NAMALWA (cell line): ENCODE measurements at places on chromosomes 6 and 20.
A peak's percentile ranks its signal among the peaks of the same experiment; 100 is the strongest.

GRCh38 chr6:128821116-128821515 lies 61.8 kb upstream of the LAMA2 start:
- DNase-seq = no peak

DNA sequence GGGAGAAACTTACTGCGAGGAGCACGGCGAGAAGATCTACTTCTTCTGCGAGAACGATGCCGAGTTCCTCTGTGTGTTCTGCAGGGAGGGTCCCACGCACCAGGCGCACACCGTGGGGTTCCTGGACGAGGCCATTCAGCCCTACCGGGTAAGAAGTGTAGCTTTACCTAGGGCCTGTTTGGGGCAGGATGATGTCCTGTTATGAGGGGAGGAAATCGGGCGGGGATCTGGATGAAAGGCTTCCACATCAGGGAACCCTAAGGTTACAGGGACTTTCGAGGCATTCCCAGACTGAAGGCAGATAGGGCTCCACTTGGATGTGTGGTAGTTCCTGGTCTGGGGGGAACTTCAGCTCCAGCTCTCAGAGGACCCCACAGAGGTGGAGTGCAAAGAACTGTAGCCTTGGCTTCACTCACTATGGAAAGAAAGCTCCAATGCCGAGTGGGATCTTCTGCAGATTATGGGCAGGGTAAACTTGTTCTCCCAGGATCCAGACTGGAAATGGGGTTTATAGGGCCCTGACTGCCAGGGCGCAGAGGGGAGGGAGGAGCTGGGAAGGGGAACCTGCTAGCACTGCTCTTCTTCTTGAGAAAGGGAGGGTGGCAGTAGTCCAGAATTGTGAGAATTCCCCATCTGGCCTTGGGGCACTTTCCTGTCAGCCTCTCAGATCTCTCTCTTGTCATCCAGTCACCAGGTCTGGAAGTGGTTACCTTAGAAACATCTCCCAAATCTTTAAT lies 740 bp downstream of the TRIM15 start:
- no peak for DNase-seq

DNA sequence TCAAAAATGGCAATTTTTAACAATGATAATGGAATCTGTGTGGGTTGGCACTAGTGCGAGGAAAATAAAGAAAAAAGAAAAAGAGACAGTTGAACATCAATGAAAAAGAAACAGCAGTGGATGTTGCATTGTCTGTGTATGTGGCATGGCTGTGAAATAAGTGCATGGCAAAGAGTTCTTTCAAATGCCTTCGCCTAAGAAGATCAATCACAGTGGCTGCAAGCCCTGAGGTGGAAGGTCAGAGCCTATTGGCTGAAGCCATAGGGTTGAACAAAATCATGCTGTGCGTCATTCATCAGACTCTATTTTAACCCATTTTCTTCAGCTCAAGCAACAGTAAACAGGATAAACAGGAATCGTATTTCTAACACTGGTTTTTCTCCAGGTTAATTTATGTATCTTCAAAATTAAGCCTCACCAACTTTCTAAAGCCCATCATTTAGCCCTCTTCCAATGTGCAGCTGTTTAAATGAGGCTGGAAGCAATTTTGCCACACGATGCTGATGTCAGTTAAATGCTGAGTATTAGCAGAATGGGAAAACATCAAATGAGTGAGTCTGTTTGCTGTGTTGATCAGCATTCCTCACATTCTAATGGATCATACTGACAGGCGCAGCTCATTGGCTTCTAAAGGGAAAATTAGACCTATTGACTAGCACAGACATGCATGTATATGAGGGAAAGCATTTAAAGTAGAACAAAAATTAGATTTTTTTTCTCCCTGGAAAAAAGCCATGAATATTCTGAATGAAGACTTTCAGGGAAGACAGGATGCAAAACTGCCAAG lies 955.9 kb upstream of the EYS start:
- DNase-seq = no peak

DNA sequence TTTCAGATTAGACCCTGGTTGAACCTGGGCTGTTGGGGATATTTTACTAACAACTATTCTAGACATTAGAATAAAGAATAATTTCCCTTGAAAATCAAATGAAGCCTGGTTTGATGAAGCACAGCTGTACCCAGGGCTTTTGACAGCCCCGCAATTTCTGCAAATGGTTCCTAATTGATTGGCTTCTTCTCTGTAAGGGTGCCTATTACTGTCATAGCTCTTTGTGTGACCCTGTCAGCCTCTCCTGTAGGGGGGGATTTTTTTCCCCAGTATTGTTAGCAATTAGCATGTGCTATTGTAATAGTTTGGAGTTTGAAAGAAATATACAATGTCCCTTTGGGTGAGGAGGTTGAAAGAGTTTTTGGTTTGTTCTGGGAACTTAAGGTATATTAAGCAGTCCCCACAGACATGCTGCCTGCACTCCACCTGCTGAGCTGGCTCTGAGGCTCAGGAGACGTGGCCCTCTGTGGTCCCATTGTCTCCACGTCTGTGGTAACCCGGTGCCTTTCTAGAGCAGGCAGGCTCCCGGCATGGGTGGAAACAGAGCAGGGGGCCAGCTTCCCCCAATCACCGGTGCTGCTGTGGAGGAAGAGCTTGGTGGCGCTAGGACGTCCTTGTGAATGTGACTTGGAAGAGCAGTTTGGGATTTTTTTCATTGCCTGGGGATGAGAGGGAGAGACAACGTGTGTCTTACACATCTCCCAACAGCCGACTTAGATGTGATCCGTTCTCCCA lies 47.3 kb upstream of the CLDN20 start:
- no peak for DNase-seq

DNA sequence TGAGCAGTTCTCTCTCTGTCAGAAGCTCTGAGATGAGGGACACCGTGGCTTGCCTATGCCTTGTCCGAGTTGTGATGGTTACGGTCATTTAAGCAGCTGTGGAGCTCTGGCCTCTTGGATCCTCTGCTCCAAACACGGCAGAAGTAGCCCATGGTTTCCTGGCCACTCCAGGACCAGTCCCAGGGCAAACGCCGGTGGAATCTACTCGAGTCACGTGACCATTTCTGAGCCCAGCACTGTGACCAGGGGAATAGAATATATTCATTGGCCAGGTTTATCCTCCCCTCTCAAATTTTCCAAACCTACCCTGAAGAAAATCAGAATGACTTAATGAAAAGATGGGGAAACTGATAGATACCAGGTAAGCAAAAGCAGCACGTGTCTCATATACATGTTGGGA lies 152.8 kb downstream of the TTLL2 start:
- DNase-seq = no peak

DNA sequence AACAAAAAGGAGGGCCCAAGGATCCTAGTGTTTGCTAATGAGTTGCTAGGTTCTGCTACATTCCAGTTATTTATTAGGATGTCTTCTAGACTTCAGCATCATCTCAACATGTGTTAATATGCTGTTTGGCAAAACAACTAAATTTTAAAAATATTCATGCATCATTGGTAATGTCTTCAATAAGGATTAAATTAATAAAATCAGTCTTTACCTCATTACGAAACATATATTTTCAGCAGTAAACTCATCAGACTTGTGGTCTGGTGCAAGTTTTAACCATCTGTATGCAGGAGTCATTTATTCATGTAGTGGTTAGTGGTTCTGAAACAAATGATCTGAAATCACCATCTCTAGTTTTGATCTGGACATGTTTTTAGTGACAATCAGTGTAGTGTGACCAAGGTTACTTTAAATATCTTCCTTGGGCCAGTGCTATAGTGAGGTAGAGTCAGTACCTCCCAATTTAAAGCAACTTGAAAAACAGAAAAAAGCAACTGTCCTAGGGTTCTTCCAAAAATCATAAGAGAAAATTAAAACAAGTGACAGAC lies 85.0 kb upstream of the KCNK16 start:
- DNase-seq = no peak

- peak; percentile 53 for DNase-seq
Observed at GRCh38 chr6:157982102-157982562, 469 bp downstream of the SYNJ2 start.

DNA sequence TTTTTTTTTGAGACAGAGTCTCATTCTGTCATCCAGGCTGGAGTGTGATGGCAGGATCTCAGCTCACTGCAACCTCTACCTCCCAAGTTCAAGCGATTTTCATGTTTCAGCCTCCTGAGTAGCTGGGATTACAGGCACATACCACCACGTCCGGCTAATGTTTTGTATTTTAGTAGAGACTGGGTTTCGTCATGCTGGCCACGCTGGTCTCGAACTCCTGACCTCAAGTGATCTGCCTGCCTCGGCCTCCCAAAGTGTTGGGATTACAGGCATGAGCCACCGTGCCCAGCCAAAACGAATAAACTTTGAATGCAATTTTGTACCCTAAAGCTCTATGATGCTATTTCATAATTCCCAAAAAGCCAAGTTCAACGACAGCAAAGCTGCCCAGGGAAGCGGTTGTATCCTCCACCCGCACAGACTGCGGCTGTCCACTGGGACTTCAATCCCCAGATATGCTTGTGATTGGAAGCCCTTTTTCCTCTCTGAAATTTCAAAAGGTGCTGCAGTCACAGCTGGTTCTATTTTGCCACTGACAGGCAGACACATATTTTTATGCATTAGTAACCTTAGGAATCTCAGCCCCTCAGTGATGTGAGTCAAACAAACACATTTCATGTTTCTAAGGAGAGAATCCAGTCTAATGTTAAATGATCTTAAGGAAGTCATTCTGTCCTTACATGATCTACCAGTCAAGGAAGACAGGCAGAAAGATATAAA lies 8.7 kb upstream of the RAMACL start:
- no peak for DNase-seq

- DNase-seq = no peak
Observed at GRCh38 chr6:118318648-118319047, 229.4 kb upstream of the PLN start.

GRCh38 chr6:113857556-113858479 lies 673 bp downstream of the MARCKS start:
- DNase-seq = peak; percentile 40
